ENCODE measurements at places on chromosomes 5 and 9.

GRCh38 chr9:98603821-98604383, 104.8 kb downstream of the GABBR2 start:
- no peak for DNase-seq

GRCh38 chr5:174191850-174192655, 146.5 kb downstream of the NSG2 start:
- no peak for DNase-seq

DNA sequence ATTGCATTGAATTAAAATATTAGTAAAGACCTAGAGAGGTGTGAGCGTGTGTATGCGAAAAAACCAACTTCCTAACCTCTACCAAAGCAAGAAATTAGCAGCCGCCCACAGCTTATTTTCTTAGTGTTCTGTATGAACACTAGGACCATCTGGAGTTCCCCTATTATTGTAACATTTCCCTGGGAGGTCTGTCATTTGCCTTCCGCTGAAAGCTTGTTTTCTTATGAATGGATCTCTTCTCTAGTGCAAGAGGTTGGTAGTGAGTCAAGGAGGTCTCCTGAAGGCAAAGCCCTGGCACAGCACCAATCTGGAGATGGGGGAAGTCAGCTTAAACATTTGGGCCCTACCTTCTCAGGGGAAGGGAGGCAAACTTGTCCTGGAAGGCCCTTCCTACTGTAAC, 10.8 kb downstream of the TNFSF8 start:
- DNase-seq: no peak

GRCh38 chr9:91678807-91679580, 255.4 kb upstream of the NFIL3 start:
- no peak for DNase-seq

DNA sequence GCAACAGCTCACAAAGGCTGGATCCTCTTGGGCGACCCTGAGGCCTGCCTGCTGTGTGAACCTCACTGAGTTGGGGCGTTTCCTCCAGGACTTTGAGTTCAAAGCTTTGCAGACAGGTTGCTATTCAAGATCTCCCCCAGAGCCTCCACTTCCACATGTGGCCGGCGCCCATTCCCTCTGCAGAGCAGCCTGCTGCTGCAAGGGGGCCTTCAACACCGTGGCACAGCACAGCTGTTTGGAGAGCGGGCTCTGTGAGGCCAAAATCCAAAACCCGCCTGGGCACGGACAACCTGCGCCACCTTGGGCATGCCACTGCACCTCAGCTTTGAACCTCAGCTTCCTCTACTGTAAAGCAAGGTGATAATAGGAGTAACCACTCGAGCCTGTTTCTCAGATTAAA, 160.3 kb downstream of the DAB2IP start:
- no peak for DNase-seq

DNA sequence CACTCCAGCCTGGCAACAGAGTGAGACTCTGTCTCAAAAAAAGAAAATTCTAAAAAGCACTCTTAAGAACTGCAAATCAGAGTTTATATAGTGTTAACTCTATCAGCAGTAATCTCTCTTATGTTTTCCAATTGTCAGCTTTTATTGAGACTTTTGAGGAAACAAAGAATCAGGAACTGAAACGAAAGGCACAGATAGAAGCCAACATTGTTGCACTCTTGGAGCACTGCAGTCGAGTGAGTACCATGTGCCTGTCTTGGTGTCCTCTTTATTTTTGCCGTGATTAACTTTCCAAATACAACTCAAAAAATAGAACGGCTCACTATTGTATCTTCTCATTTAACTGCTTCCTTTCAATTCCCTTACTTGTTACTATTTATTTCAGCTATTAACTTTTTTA, 41.7 kb upstream of the LRRC19 start:
- DNase-seq: no peak

DNA sequence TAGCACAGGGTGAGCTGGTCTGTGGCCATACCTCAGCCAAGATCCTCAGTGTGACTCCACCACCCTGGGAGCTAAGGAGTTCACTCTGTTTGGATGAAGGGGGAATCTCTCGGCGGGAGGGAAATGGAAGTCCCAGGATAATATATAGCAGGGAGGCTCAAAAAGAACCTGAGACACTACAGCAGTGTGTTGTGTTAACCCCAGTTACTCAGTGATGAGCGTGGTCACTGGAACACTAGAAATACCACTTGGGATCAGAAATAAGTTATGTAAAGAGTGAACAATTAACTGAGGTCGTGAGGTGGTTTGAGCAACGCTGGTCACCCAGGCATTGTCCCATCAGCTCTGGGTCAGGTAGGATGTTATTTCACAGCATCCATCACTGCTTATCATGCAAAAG, 59.3 kb upstream of the ADAMTS16 start:
- DNase-seq: no peak

GRCh38 chr5:20636686-20637085, 648.7 kb upstream of the CDH18 start:
- DNase-seq: no peak

DNA sequence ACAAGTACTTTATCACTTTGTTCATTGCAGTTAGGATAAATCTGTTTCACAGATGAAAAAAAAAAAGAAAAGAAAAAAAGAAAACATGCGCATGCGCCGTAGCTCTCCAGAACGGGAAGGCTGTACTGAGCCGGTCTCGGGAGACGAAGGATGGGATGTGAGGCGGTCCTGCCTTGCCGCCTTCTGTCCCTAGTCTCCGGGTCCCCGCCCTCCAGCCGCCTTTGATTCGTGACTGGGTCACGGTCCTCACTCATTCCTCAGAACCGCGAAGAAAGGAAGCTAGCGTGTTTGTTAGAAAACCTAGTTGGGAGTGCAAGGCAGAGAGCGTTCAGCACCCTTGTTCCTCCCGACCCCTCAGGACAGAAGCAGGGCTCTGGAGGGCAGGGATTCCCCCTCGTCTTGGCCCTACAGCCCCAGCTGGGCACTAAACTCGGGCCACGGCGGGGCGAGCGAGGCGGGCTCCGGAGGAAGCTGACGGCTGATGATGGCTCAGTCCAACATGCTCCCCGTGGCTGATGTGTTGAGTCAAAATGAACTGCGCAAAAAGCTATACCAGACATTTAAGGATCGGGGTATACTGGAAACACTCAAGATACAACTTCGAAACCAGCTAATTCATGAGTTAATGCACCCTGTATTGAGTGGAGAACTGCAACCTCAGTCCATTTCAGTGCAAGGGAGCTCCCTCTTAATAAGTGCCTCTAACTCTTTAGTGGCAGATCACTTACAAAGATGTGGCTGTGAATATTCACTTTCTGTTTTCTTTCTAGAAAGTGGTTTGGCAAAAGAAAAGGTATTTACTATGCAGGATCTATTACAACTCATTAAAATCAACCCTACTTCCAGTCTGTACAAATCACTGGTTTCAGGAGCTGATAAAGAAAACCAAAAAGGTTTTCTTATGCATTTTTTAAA, 40.0 kb downstream of the CPLANE1 start:
- DNase-seq: no peak

GRCh38 chr9:37514999-37515398, 29.3 kb downstream of the POLR1E start:
- DNase-seq: no peak

GRCh38 chr5:62376064-62376463, 27.6 kb downstream of the DIMT1 start:
- DNase-seq: no peak

DNA sequence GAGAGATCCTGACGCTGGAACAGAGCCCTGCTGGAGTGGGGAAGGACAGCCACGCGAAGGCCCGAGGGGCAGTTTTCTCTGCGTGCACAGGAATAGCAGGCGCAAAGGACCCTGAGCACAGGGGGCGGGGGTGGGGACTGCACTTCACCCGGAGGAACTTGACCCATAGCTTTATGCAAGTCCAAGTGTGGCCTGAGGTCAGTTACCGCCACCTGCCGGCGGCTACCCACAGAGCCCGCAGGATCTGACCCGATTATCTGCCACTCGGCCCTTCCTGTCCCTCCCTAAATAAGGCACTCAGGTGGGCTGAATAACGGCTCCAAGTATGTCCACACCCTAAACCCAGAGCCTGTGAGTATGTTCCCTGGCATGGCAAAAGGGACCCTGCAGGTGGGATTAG, 65.4 kb upstream of the FCN1 start:
- no peak for DNase-seq

DNA sequence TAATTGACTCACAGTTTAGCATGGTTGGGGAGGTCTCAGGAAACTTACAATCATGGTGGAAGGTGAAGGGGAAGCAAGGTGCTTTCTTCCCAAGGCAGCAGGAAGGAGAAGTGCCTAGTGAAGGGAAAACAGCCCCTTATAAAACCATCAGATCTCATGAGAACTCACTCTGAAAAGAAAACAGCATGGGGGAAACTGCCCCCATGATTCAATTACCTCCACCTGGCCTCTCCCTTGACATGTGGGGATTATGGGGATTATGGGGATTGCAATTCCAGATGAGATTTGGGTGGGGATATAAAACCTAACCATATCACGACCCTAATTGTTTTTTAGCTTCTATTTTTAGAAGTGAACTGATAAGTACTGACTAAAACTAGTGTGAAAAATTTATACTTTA, 1377.5 kb upstream of the DMAC1 start:
- no peak for DNase-seq

DNA sequence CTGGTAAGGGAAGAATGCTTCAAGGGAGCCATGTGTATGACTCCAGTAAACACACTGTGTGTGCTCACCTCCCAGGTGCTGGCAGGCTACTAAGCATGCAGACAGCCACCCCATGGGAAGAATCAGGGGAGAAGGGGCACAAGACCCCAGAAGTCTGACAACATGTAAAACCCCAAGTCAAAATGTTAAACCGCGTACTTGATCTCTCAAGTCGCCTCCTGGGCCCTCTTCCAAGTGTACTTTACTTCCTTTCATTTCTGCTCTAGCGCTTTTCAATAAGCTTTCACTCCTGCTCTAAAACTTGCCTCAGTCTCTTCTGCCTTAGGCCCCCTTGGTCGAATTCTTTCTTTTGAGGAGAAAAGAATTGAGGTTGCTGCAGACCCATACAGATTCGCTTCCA, 31.3 kb downstream of the DAPK1 start:
- DNase-seq: no peak

GRCh38 chr5:35067985-35068384, 20.2 kb upstream of the AGXT2 start:
- DNase-seq: no peak

DNA sequence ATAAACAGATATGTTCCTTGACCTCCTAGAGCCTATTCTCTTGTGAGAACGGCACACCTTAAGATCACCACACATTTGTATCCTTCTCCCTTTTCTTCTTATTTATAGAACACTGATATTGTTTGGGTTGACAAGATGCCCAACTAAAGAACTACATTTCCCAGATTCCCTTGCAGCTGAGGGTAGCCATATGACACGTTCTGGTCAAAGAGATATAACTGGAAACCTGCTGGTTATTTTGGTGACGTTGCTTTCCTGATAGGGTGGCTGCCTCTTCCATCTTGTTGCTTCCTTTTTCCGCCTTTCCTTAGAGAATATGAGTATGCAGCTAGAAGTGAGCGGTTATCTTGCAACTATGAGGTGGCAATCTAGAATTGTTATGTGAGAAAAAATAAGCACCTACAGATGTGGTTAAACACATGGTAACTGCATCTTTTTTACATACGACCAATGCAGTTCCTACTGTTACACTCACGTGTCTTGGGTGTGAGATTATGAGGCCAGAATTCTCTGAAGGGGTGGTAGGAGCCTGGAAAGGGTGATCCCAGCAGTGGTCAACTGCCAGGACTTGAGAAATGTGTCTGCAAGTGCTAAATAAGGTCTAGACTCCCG, 72.9 kb downstream of the SEC61B start:
- no peak for DNase-seq

DNA sequence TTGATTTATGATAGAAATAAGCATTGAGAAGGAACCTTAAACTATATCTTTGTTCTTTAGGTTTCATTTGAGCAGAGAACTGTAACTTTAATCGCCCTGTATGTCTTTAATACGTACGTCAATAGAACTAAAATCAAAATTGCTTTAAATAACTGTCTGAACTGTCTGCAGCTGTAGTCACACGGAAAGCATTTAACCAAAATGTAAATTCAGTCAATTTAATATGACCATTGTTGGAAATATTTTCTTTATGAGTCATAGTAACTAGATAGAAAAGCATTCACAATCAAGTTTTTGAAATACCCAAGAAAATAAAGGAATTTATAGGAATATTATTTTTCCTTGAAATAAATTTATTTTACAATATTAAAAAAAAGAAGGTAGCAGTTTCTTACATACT, 157.1 kb upstream of the CDH6 start:
- no peak for DNase-seq

DNA sequence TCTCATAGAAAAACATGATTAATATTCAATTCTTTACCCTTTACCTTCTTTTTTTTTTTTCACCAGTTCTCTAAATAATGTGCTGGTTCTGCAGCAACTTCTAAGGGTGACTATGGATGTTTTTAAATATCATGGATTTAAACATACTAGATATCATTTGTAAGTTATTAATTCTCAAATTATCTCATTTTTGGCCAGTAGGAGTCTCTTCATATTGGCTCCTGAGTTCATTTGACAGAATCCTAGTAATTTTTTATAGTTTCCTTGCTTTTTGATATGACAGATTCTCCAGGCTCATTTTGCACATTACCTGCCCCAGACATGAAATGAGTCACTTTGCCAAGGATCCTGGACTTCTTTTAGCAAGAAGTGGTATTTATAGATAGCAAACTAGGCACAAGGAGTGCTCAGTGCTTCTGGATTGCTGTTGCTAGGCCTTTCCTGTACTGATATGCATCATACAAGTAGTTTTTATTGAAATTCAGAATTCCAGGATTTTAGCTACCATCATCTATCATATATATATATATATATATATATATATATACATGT, 201.3 kb upstream of the IL12B start:
- no peak for DNase-seq

- DNase-seq: no peak
Measured at GRCh38 chr5:140113180-140113698, 670 bp upstream of the PURA start.

- DNase-seq: no peak
Measured at GRCh38 chr5:1325191-1325741, 19.6 kb downstream of the CLPTM1L start.
